ENCODE measurements at places on chromosomes 5 and 9.

DNA sequence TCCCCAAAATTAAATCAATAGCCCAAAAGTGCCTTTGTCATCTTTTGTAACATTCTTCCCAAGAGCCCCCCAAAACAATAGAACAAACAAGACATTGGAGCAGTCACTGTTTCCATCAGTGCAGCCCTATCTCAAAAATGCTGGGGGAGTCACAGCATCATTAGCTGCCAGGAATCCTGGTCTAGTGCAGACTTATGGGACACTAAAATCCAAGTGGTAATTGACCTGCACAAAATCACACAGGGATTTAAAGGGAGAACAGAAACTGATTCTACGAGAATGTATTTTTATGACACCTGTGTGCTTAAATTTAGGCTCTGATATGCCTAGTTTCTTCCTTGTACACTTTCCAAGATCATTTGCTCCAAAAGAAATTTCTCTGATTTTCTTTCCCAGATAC, 172.9 kb downstream of the GLIS3 start:
- DNase-seq = no peak

GRCh38 chr5:141412854-141413539, at the start of gene PCDHGA10:
Gene PCDHGA10, plus strand, starts transcription at chr5:141412987. Its CDS starts 189 bp downstream, at chr5:141413176.
- no peak for DNase-seq

GRCh38 chr9:31873722-31874121, 510.7 kb upstream of the ACO1 start:
- no peak for DNase-seq

GRCh38 chr5:149961957-149962409, 1.4 kb downstream of the SLC26A2 start:
- no peak for DNase-seq

DNA sequence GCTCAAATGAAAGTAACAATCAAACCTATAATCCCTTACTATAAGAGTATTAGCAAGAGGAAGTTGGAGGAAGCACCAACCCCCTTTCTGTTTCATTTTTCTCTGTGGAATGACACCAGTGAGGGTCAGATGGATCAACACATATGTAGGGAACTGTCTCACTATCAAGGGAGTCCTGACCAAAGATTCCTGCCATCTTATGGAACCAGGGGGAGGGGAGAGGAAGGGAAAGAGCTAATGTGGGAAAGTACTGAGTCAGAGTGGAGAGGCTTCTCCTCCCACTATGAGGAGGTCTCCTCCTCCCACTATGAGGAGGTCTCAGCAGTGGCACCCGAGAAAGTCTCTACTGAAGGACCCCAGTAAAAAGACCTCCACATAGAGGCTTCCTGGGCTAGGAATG, 73.3 kb upstream of the PCSK1 start:
- DNase-seq = no peak

DNA sequence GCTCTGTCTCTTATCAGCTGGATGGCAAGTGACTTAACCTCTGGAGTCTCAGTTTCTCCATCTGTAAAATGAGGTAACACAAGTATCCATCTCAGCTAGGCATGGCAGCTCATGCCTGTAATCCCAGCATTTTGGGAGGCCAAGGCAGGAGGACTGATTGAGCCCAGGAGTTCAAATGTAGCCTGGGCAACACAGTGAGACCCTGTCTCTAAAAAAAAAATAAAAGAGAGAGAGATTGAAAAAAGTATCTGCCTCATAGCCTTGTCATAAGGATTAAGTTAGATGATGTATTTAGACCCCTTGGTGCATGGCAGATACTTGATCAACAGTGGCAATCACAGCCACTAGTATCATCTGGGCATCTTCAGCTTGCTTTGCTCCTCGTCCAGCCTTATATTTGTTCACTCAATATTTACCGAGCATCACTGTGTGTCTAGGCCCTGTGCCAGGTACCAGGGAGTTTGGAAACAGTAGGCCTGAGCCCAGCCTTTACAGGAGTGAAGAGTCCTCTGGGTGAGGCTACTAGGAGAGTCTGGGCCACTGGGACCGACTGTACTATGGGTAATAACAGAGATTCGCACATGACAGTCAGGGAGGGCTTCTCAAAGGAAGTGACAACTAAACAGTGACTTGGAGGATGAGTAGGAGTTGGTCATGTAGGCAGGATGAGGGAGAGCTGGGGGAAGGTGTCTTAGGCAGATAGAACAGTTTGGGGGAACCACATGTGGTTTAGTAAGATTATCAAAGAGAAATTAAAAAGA, 34.2 kb downstream of the CORO2A start:
- no peak for DNase-seq

DNA sequence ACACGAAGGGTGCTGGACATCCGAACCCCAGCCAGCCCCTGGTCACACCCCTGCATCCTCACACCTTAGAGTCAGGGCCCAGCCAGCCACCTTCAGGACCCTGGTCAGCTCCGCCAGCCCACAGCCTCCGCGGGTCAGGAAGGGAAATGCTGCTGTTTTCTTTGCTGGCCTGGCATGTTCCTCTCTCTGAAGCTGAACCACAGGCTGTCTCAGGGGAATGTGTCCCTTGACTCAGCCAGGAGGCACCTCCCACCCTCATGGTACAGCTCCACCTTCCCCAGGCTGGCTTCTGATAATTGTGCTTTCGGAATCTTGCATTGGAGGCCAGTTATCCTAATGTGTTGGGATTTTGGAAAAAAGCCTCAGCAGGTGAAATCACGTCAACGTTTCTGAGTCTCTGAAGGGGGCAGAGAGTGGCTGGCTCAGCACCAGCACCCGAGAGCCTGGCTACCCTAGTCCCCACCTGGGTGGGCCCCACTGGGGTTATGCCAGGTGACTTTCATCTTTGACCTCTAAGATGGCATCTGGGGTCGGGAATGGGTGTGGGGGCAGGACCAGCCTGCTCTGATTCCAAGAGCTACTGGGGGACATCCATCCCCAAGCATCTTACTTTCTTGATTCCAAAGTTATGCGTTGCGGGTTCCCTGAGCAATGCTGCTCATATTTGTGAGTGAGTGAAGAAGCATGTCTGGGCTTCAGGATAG, 9.8 kb upstream of the OLFM1 start:
- DNase-seq = no peak

DNA sequence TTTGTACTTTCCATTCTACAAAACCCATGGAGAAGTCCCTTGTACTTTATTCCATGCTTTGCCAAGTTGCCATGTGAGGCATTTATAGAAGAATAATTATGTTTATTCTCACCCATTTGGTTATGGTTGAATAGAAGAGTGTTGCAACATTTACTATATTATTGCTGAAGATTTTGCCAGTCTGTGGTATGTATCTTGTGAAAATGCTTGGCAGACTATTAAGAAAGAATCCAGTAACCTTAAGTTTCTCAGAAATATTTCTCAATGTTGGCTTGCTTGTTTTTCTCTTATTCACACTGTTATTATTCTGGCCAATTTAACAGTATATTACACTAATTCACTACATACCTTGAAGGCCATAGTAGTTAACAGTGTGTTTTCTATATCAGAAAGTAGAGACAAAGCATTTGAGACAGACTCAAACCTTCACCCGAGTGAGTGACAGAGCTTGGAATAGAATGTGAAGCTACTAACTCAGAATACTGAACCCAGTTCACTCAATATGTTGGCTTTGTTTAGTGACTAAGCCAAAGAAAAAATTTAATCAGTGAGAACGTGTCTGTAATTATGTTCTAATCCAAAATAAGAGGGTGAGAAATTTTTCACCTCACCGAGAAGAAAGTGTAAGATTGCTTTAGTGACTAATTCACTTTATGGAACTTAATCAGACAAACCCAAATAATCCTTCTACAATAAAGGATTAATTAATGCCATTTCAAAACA, 184.4 kb downstream of the CWC27 start:
- DNase-seq = no peak

- DNase-seq = no peak
Measured at GRCh38 chr9:132644251-132644650, 25.5 kb downstream of the DDX31 start.

DNA sequence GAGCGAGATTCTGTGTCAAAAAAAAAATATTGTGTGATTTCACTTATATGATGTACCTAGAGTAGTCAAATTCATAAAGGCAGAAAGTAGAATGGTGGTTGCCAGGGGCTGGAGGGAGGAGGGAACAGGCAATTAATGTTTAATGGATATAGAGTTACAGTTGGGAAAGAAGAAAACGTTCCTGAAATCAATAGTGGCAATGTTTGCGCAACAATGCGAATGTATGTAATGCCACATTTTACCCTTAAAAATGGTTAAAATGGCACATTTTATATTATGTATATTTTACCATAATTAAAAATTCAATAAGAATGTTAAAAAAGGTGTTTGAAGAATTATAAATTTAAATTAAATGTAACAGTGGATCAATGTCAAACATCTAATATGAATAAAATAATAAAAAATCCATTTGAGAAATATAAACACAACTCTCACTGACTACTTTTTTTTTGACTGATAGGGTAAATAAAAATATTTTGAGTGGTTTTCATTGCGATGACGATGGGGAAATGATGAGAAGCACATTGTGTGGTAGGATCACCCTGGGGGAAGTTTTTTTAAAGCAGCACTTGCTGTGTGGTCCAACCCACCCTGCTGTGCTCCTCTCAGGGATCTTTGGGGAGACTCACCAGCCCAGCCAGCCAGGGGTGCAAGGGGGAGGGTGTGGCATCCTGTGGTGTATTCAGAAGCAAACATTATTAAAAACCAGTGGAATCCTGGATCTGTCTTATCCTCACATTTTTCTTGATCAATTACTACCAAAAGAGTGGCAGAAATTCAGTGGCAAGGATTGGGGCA, 4.3 kb downstream of the FYB1 start:
- DNase-seq = no peak

Data from memory B cell (primary cell).